ENCODE measurements at places on chromosomes 6 and 20.
A peak's percentile ranks its signal among the peaks of the same experiment; 100 is the strongest.

DNA sequence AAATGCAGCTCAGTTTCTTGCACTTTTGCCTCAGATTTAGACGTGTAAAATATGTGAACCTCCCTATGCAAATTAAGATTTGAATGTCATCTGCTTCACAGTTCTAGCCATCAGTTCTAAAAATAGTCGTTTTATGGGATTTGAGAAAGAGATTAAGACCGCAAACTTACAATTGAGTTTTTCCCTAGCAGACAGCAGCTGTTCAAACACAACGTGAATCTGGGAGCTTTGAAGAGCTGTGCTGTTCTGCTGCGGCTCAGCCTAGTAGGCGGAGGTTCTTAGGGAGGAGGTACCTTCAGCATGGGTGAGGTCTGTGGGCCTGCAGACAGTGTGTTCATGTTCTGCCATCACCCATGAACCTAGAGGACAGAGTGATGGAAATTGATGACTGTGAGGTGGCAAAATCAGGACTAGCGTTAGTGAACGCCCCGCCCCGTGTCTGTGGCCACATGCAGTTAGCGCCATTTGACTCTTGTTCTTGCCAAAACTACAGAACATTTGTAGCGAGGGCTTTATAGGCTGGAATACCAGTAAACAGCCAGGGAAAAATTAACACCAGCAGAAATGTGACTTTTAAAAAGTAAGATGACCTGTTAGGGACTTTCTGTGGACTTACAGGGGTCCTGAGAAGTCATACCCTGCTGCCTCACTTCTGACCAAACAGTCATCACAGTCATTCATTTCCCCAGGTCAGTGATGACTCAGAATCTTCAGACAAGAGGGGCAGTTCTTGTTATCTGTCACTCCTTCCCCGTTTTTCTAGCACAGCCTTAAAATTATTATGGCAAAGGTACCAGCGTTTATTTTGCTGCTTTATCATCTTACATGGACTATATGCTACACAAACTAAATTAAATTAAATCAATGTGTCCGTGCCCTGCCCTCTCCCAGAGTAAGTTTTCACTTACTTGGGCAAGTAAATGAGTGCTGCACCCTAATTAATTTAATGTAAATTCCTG, 84.3 kb upstream of the TMEM181 start:
- DNase-seq, result peak; percentile 73

GRCh38 chr20:13085275-13085674, 76.5 kb downstream of the SPTLC3 start:
- no peak for DNase-seq

GRCh38 chr6:47654255-47654654, 44.1 kb upstream of the ADGRF4 start:
- no peak for DNase-seq

DNA sequence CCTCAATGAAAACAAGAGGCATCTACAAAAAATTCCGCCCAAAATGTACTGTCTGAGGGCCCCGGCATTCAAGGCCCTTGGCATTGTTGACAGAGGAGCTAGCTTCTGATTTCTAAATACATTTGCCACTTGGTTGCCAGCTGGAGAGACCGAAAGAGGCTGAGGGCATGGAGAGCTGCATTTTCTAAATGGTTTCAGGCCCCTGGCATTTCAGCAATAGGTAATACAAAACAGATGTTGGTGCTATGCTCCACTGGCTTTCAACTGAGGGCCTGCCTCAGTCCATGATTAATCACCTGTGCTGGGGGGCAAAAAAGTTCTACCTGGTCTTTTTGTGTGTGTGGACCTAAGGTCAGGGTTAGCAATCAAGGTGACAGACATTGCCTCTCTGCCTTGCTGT, 79.5 kb upstream of the ISM1 start:
- DNase-seq, result no peak

DNA sequence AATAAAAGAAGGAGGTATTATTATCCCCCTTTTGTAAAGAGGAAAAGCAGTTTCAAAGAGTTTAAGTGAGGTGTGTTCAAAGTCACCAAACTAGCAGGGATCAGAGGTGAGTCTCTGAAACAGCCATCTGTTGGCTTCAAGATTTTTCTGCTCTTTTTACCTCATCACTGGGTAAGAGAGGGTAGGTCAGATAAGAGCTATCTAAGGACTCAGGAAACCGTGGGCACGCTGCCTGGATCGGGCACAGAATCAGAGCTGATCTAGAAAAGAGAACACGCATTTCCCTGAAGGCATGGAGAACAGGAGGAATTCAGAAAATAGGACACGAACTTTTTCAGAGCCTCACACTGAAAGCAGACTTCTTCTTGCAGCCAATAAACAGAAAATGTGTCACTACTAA, 65.8 kb upstream of the LY86 start:
- DNase-seq, result no peak

GRCh38 chr20:25011831-25012241, 19.3 kb upstream of the APMAP start:
- no peak for DNase-seq

Measured in GM06990 (cell line).